Stimulated activated CD4-positive, alpha-beta T cell treated with anti-CD3 and anti-CD28 coated beads, Interleukin-1b, Interleukin-23, amount 100 ng/mL, for 24 hours (primary cell): ENCODE measurements at places on chromosomes 4 and X.

DNA sequence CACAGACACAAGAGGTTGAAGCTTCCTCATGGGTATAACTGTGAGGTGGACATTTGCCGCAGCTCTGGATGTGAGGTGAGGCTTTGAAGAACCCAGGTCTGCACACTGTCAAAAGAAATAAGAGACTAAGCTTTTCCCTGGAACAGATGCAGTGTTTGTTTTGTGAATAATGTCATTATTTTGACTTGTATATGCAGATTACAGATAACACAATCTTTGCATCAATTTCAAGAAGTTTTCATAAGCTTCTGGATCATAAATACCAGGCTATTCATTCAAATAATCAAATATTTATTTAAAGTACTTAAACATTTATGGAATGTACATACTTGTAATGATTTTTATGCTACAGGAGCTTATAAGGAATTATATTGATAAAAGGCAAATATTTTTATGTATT is 174.8 kb downstream of the EPHA5 start:
- no peak for DNase-seq

DNA sequence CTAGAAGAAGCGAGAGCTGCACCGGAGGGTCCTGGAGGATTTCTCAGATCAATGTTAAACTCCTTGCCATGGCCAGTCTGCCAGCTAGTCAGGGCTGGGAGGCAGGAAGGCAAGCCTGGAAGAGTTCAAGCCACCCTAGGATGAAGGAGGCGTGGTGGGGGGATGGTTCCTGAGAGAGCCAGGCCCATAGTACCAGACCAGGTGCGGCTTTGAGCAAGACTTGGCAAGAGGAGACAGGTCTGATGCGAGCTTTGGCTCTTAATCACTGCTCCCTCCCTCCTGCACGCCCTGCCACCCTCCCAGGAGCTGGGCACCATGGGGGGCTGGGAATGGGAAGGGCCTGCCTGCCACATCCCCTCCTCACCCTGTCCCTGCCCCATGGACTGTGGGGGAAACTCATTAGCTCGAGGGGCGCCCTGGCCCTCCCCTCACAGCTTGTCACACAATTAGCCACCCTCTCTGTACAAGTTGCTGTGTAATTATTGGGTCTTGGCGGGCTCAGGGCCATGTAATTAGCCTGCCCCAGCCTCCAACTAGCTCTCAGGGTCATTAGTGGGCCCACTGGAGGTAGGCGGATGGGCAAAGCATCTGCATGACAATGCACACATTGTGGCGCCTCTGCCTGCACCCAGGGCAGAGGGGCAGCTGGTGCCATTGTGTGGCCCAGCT is 50.3 kb downstream of the EFNB1 start:
- no peak for DNase-seq

DNA sequence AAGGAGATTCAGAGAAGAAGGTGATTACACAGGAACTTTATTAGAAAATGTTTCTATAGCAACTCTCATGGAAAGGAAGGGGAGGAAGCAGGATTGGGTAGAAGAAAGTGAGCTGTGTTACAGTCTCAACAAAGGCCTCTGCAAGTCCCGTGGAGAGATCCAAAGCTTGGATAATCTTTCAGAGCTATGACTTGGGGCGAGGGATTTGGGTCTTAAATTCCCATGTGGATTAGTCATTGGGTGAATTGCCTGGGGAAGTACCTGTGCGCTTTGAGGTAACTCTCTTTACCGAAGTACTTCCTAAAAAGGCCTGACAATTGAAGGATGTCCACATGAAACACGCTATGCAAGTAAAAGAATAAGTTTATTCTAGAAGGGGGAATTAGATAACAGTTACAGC is 133.8 kb upstream of the ANKRD50 start:
- no peak for DNase-seq

GRCh38 chr4:14800977-14801376 is 201.3 kb upstream of the CPEB2 start:
- DNase-seq, result no peak

- DNase-seq, result no peak
Observed at GRCh38 chr4:47561331-47561730, 76.3 kb downstream of the ATP10D start.

GRCh38 chr4:178665916-178666315 is 1223.7 kb upstream of the AGA start:
- no peak for DNase-seq

DNA sequence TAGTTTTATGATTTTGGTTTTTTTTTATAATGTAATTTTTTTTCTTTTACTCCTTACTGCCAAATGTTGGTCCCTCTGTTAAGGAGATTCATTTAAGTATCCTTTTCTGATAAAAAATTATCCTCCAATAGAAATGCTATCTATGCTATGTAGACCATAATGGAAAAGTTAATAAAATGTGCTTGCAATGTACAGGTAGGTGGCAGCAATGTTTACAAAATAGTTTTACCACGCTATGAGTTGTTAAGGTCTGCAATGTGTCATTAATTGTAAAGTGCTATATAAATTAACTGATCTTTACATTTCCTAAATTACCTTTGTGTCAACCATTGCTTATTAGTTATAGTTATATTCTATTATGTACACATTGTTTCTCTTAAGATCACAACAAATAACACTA is 3.8 kb upstream of the CENPC start:
- DNase-seq, result no peak

- no peak for DNase-seq
Observed at GRCh38 chr4:52197306-52197705, 146.2 kb downstream of the SPATA18 start.

- no peak for DNase-seq
Observed at GRCh38 chrX:153794897-153795816, 689 bp downstream of the SSR4 start.

DNA sequence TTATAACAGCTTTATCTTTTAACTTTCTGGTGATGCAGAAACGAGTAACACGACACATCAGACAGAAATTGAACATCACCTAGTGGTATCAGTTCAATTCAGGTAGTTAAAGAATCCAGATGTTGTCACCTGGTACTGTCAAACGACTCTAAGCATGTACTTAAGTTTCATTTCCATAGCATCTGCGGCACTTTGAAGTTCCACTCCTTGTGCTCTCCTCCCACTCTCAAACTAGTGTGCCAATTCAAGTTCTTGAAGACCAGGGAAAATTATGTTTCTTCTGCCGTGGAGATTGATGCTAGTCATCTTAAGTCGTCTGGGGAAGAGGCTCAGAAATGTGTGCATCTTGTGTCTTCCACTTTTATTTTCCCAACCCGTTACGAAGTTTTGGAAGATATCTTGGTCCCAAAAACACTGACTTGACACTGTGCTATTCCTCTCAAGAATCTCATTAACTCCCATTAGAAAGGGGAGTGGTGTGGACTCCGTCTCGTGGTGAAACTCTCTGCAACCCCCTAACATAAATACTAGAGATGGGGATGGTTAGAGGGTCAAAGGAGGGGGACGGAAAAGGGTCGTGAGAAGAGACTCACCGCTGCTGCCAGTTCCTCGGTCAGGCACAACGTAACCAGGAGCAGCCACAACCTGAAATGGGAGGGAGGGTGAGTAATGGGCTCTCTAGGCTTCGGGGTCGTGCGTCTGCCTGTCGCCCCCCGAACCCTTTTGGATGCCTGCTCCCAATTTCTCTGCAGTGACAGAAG is 693 bp downstream of the COL4A6 start:
- DNase-seq, result no peak

- DNase-seq, result no peak
Observed at GRCh38 chr4:179698321-179698720, 2256.1 kb upstream of the AGA start.

DNA sequence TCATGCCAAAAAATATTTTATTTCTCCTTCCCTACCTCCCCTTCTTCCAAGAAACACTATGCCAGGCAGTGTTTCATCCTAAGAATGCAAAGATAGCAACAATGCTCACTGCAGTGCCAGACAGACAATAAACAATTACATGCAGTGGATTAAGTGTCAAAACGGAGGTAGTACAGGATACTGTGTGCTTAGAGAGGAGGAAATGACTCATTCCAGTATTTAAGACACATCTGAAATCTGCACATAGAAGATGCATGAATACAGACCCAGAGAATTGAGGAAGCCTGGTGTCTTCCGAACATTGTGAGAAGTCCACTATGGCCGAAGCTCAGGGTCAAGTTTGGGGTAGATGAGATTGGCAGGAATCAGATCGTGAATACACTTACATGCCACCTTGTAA is 326.4 kb downstream of the PPP3CA start:
- no peak for DNase-seq

- DNase-seq, result no peak
Observed at GRCh38 chr4:33080275-33080674, 2360.1 kb downstream of the PCDH7 start.

DNA sequence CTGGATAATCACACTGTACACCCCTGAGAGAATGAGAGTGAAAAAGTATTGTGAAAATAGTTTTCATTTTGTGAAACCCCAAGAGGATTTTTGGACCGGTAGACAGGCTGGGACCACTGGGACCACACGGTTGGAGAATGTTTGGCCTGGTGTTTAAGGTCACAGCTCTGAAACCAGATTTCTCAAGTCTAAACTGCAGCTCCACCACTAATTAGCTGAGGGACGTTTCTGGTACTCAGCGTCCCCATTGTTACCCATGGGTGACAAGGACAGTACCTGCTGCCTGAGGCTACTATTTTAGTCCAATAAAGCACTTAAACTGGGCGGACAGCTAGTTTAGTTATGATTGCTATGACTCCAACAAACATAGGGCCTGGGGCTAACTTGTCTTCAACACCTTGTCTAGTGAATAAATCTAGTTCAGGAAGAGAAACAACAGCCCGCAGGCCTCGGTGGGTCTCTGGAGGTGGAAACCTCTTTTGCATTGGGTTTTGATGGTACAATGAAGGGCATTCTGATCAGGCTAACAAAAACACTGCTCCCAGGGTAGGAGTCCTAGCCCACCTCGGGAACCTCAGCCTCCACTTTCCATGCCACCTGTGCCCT is 509 bp upstream of the USP11 start:
- no peak for DNase-seq

GRCh38 chr4:78057135-78057599 is at the start of gene FRAS1:
TSS of gene FRAS1 (plus strand) at chr4:78057323. CDS start at chr4:78058010, 687 bp downstream.
- no peak for DNase-seq

DNA sequence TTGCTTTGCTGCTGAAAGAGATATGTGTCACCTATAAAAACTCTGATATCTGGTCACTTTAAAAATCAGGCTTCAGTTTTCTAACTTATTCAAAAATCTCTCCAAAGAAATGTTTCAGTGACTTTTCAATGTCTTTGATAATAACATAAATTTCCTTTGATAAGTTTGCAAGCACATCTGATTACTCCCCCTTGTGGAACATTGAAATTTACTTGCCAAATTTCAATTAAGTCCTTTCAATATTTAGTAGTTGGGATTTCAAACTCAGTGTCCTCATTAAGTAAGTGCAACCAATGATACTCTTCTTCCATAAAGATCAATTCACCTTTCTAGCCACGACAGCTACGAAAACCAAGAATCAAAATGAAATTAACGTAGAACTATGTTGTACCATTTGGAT is 151.3 kb upstream of the FAM47C start:
- DNase-seq, result no peak

GRCh38 chrX:128928636-128929035 is 594.7 kb downstream of the SMARCA1 start:
- DNase-seq, result no peak

DNA sequence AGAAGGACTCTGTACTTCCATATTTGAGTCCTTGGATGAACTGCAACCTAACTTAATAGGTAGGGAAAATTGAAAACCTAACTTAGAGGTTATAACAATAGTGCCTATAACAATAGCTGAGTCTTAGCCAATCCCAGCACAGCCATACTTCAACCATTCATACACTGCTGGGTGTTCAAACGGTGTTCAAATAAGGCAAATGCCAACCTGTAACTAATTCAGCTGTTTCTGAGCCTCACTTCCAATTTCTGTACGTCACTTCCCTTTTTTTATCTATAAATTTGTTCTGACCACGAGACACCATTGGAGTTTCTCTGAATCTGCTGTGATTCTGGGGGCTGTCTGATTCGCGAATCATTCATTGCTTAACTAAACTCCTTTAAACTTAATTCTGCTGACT is 9.6 kb upstream of the GRSF1 start:
- DNase-seq, result no peak

DNA sequence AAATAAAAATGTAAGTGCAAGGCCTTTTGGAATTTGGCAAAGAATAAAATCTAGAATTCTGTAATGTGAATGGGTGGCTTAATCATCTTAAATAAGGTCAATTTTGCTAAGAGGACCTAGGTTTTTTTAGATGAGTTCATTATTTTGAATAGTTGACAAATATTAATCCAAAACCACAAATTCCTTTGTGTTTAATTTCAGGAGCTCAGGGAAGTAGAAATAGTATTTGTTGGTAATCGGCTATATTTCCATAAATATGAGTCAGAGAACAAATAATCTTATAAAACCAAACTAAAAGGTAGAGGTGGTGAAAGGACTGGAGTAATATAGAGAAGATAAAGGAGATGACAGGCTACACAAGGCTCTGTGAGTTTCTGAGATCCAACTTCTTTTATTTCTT is 190.4 kb upstream of the TLL1 start:
- DNase-seq, result no peak

DNA sequence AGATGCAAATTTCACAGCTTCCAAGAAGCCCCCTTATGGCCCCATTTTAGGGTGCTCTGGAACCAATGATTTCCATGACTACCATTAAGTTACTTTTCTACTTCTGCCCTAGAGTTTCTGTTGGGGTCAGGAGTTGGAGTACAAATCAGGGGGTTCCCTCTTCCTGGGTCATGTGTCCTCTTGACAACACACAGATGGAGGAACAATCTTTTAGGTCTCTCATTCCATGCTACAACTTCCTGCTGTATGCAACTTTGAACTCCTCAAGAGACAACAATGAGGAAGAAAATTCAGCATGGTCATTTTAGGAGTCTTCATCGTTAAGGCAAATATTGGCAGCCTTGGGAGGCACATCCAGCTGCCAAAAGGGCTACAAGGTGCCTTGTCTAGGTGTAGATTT is 79.7 kb downstream of the SEL1L3 start:
- no peak for DNase-seq

GRCh38 chr4:61320631-61321030 is 120.5 kb downstream of the ADGRL3 start:
- DNase-seq, result no peak

- no peak for DNase-seq
Observed at GRCh38 chr4:74330295-74330750, 22.1 kb downstream of the EPGN start.
